Fibroblast of villous mesenchyme (primary cell): ENCODE measurements at places on chromosomes 2 and 18. TPM values are rescaled to one million over a fixed set of nuclear protein-coding genes. Genes with fewer than 3 reads are reported as not detected.

Gene OSR1
- 2.2 and 4.5 TPM in 2 replicates for total RNA-seq

Gene LRRC30
- total RNA-seq, result not detected in 2 replicates

Gene MC2R
- not detected in 2 replicates for total RNA-seq

Gene CRYBA2
- 1.3 TPM in 1 of 2 replicates, not detected in the other for total RNA-seq

Gene ASIC4
- under 0.01 TPM in 1 of 2 replicates, not detected in the other for total RNA-seq

Gene PTH2R
- total RNA-seq, result 0.43 and 0.64 TPM in 2 replicates

Gene CXCR1
- not detected in 2 replicates for total RNA-seq

Gene HAAO
- 0.43 and 1.6 TPM in 2 replicates for total RNA-seq

Gene MPPE1
- total RNA-seq, result 21.9 and 27.2 TPM in 2 replicates

Gene METTL8
- 14.2 and 29.8 TPM in 2 replicates for total RNA-seq

Gene CNDP1
- total RNA-seq, result not detected in 2 replicates

Gene GKN2
- not detected in 2 replicates for total RNA-seq

Gene GALNT5
- total RNA-seq, result 7.7 and 17.3 TPM in 2 replicates

Gene TWIST2
- total RNA-seq, result 47.4 and 58.7 TPM in 2 replicates

Gene VAMP8
- 2.2 and 3.5 TPM in 2 replicates for total RNA-seq

Gene ZAP70
- total RNA-seq, result not detected in 2 replicates

Gene RNF25
- total RNA-seq, result 37.4 and 38.4 TPM in 2 replicates

Gene LOXHD1
- under 0.01 TPM in 1 of 2 replicates, not detected in the other for total RNA-seq

Gene ELOA2
- not detected in 2 replicates for total RNA-seq

Gene GPBAR1
- total RNA-seq, result under 0.01 TPM in 1 of 2 replicates, not detected in the other

Gene CLEC4F
- total RNA-seq, result not detected in 2 replicates

Gene EGR4
- not detected in 2 replicates for total RNA-seq

Gene CRYGC
- not detected in 2 replicates for total RNA-seq

Gene SCG2
- 0.86 and 0.97 TPM in 2 replicates for total RNA-seq

Gene CYP26B1
- under 0.01 and 0.43 TPM in 2 replicates for total RNA-seq

Gene ATOH8
- 6.8 and 9.1 TPM in 2 replicates for total RNA-seq

Gene TSHZ1
- 11.9 and 13.4 TPM in 2 replicates for total RNA-seq

Gene COPS7B
- 22.2 and 23.7 TPM in 2 replicates for total RNA-seq

Gene MBOAT2
- 33.5 and 72.5 TPM in 2 replicates for total RNA-seq

Gene UGT1A6
- not detected in 2 replicates for total RNA-seq

Gene SP5
- total RNA-seq, result not detected in 2 replicates

Gene COA5
- 12.6 and 19.0 TPM in 2 replicates for total RNA-seq

Gene DHRS9
- under 0.01 TPM in 1 of 2 replicates, not detected in the other for total RNA-seq

Gene LIMS1
- total RNA-seq, result 152 and 162 TPM in 2 replicates

Gene TRABD2A
- 1.3 and 1.7 TPM in 2 replicates for total RNA-seq

Gene AMER3
- not detected in 2 replicates for total RNA-seq

Gene RTP5
- not detected in 2 replicates for total RNA-seq

Gene TUBA3E
- not detected in 2 replicates for total RNA-seq

Gene ERICH2
- total RNA-seq, result not detected in 2 replicates

Gene PTPRN
- total RNA-seq, result 0.86 and 0.97 TPM in 2 replicates

Gene ZNF397
- 8.2 and 10.0 TPM in 2 replicates for total RNA-seq

Gene SDC1
- 68.0 and 110 TPM in 2 replicates for total RNA-seq

Gene LYPD6
- total RNA-seq, result 4.3 and 5.2 TPM in 2 replicates

Gene NLRC4
- total RNA-seq, result not detected in 2 replicates

Gene PSMA8
- not detected in 2 replicates for total RNA-seq

Gene RIT2
- not detected in 2 replicates for total RNA-seq

Gene DES
- 20.7 and 35.8 TPM in 2 replicates for total RNA-seq

Gene FABP1
- not detected in 2 replicates for total RNA-seq

Gene RGPD3
- 0.32 and 0.43 TPM in 2 replicates for total RNA-seq

Gene MAPK4
- under 0.01 TPM in 1 of 2 replicates, not detected in the other for total RNA-seq
